ENCODE measurements at places on chromosomes 4 and X. TPM values are rescaled to one million over a fixed set of nuclear protein-coding genes. Genes with fewer than 3 reads are reported as not detected.

PABPC1L2A gene
- total RNA-seq: not detected

GAGE2A gene
- not detected for total RNA-seq

MAD2L1 gene
- total RNA-seq: 2.7 TPM

C4orf50 gene
- not detected for total RNA-seq

PHOX2B gene
- total RNA-seq: not detected

DRD5 gene
- not detected for total RNA-seq

Measured in right cardiac atrium (tissue), 5 donors.